ENCODE measurements at places on chromosomes 5 and 9.
A peak's percentile ranks its signal among the peaks of the same experiment; 100 is the strongest.

- no peak for DNase-seq
Observed at GRCh38 chr5:128358826-128359225, 179.2 kb downstream of the FBN2 start.

- DNase-seq, result no peak
Observed at GRCh38 chr5:101783241-101784013, 512.7 kb downstream of the SLCO4C1 start.

DNA sequence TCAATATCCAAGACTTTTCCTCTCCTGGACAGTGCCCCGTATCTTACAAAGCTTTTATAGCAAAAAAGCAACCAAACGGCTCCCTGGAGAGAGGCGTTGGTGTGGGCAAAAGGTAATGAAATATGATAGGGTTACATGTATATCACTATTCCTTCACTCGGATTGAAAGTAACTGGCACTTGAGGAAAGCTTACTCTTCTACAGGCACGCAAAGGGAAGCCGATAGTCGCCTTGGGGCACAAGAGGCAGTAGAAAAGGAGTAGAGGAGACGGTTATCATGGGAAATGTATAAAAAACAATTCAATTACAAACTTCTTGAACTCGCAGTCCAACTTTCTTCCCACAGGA, 1.1 kb downstream of the DIAPH1 start:
- DNase-seq, result no peak

DNA sequence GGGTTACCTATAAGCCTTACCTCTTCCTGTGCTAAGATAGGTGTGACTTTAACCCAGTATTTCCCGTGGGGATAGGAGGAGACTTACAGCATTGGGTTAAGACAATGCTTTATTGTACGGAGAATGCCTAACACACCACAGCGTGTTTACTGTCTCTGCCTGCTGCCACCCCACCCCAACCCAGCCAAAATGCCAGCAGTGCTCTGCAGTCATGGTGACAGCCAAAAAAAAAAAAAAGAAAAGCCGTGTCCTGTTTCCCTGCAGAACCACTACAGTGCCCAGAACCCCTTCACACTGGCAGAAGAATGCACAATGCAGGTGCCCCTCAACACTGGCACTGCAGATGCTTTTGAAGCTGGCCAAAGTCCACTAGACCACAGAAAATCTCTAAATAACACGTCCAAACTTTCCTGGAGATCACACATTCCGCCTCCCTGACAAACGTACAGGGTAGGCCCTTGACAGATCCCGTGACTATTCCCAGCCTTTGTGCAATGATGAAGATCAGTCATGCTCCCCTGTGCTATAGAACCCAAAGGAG, 102.2 kb downstream of the SERINC5 start:
- no peak for DNase-seq

GRCh38 chr5:108543486-108543885, 161.6 kb upstream of the FBXL17 start:
- DNase-seq, result no peak

GRCh38 chr5:109601736-109602135, 88.0 kb upstream of the MAN2A1 start:
- DNase-seq, result no peak

DNA sequence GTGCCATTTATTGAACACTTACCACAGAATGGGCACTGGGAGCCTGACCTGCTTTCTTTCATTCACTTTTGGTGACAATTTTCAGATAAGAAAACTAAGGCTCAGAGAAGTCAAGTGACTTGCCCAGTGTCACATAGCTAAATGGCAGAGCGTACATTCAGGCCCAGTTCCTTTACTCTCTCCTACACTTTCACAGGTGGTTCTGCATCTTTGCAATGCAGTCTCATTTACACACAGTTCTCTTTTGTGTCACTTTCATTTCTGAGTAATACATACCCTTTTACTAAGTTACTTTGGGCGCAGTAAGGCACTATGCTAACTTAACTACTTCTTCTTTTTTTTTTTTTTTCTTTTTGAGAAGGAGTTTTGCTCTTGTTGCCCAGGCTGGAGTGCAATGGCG, 8.3 kb downstream of the NFIL3 start:
- no peak for DNase-seq

- DNase-seq, result peak; percentile 33
Observed at GRCh38 chr5:59813761-59814536, 79.6 kb downstream of the PDE4D start.

- DNase-seq, result no peak
Observed at GRCh38 chr9:113151696-113152630, 1.2 kb downstream of the SLC31A2 start.

- no peak for DNase-seq
Observed at GRCh38 chr5:38765399-38765861, 80.4 kb upstream of the OSMR start.

DNA sequence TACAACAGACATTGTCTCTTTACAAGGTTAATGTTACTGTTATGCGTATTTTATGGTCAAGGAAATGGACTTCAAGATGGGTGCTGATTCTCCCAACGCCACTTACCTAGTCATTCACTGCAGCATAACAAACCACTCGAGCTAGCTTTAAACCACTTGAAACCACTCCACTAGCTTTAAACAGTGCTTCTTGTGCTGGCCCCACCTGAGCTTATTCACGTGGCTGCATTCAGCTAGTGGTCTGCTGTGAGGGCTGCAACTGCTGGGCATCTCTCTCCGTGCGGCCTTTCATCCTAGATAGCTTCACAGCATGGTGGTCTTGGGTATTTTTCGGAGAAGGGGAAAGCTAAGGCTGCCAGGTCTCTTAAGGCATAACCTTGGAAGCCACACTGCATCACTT, 3.5 kb upstream of the HRH2 start:
- no peak for DNase-seq

GRCh38 chr5:155258161-155258560, 244.6 kb downstream of the KIF4B start:
- DNase-seq, result no peak

- DNase-seq, result no peak
Observed at GRCh38 chr5:155554500-155554899, 540.9 kb downstream of the KIF4B start.

GRCh38 chr9:131112374-131113154, 12.8 kb upstream of the NUP214 start:
- DNase-seq, result no peak

DNA sequence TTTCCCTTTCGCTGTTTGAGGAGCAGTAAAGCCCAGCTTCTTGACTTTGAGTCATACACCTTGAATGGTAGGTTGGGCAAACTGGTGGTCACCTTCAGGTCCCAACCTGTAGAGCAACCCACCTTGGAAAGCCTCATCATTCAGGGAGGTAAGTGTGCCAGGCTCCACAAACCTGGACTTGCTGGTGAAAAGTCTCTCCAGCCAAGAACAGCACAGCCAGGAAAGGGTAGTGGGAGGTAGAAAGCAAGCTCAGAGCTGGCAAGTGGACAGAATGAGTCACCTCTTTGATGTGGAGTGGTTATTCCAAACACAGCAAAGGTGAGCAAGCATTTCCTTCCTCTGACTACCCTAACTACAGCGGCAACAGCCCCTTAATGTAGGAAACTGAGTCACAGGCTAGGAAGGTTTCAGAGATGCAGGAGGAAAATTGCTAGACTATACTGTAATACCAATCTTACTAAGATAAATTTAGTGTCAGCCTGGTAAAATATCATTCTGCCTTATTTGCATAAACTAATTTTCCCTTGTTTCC, 117.5 kb upstream of the MTAP start:
- DNase-seq, result no peak

DNA sequence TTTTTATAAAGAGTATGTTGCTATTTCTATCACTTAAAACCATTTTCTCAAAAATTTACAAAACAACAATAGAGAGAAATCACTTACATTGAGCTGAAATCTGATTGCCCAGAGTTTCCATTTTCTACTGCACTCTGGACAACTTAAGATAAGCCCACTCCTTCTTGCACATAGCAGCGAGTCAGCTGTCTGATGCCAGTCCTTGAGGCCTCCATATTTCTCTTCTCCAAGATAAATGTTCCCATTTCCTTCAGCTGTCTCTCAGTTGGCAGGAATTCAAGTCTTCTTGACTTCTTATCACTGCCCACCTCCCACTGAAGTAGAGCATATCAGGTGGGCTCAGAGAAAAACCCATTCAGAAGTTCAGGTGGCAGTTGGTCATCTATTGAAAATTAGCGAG, 78.5 kb upstream of the PIP5K1B start:
- DNase-seq, result no peak

- DNase-seq, result no peak
Observed at GRCh38 chr5:109882546-109882945, 192.8 kb downstream of the MAN2A1 start.

GRCh38 chr5:160539431-160539830, 117.8 kb downstream of the PTTG1 start:
- no peak for DNase-seq

- no peak for DNase-seq
Observed at GRCh38 chr5:148911386-148911785, 85.0 kb downstream of the ADRB2 start.

GRCh38 chr5:81115261-81115660, 117.9 kb upstream of the CKMT2 start:
- DNase-seq, result no peak

- DNase-seq, result peak; percentile 36
Observed at GRCh38 chr5:141507387-141508091, 18.7 kb downstream of the PCDHGC5 start.

- no peak for DNase-seq
Observed at GRCh38 chr9:83019246-83019645, 43.7 kb downstream of the RASEF start.

GRCh38 chr9:83649515-83649914, 26.6 kb downstream of the IDNK start:
- DNase-seq, result no peak

All from amniotic stem cell (primary cell).